Activated B cell treated with CpG ODN at 0.5 μM for 24 hours (primary cell): ENCODE measurements at places on chromosomes 4 and X. TPM values are rescaled to one million over a fixed set of nuclear protein-coding genes. Genes with fewer than 3 reads are reported as not detected.
A peak's percentile ranks its signal among the peaks of the same experiment; 100 is the strongest.

- no peak overlapping the region for H3K27ac ChIP-seq
- DNase-seq: no peak
- no peaks in the 10 kb centered on the region for H3K27me3 ChIP-seq
- H3K36me3 ChIP-seq: no peaks in the 10 kb centered on the region
- no peak overlapping the region for H3K4me3 ChIP-seq
These were observed 6.2 kb upstream of the OSTC start for GRCh38 chr4:108644237-108644636.

GRCh38 chr4:24768604-24769003 is 26.8 kb upstream of the SOD3 start:
- H3K4me1 ChIP-seq: no peaks in the 10 kb centered on the region
- H3K4me3 ChIP-seq: no peak overlapping the region
- no peaks in the 10 kb centered on the region for H3K36me3 ChIP-seq
- no peak for DNase-seq

- no peak for DNase-seq
- no peaks in the 10 kb centered on the region for H3K4me1 ChIP-seq
- H3K36me3 ChIP-seq: peaks cover 4% of the 10 kb centered on the region
- no peak overlapping the region for H3K4me3 ChIP-seq
- no peaks in the 10 kb centered on the region for H3K27me3 ChIP-seq
These were observed 119.2 kb downstream of the SCLT1 start for GRCh38 chr4:128974136-128974581.

DNA sequence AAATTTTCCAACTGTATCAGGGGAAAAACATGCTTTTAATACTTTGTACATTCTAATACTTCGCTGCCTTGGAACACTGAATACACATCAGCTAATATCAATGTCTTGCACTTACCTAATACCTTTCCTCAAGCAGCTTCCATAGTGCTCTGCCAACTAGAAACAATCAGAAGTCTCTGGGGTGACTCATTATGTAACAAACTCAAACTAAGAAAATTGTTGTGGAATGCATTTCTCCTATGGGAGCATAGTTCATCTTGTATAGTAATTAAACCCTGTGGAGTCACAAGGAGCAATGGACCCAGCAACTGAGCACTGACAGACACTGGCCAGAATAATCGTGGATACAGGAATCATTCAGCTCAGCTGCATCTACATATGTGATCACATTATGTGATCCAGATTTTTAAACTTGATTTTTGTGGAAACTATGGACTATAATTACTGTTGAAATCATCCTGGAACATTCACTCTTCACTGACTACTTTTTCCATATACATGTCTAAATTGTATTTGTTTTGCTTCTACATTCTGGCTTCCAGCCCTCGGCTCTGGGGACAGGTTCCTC is 496.9 kb downstream of the TMA16 start:
- H3K4me3 ChIP-seq: no peak overlapping the region
- no peaks in the 10 kb centered on the region for H3K36me3 ChIP-seq
- H3K27me3 ChIP-seq: peaks cover 3% of the 10 kb centered on the region
- no peak for DNase-seq
- no peak overlapping the region for H3K27ac ChIP-seq
- H3K4me1 ChIP-seq: no peaks in the 10 kb centered on the region

- DNase-seq: no peak
- H3K27me3 ChIP-seq: no peaks in the 10 kb centered on the region
- no peak overlapping the region for H3K27ac ChIP-seq
- H3K4me1 ChIP-seq: no peaks in the 10 kb centered on the region
- H3K36me3 ChIP-seq: no peaks in the 10 kb centered on the region
These were observed 759.6 kb downstream of the GRID2 start for GRCh38 chr4:93063325-93063724.

- no peak overlapping the region for H3K4me3 ChIP-seq
- no peak overlapping the region for H3K27ac ChIP-seq
- H3K4me1 ChIP-seq: no peaks in the 10 kb centered on the region
- no peaks in the 10 kb centered on the region for H3K36me3 ChIP-seq
These were observed 107.9 kb downstream of the COMMD8 start for GRCh38 chr4:47355568-47355967.

GRCh38 chr4:55038176-55038890 is 87.1 kb downstream of the KDR start:
- DNase-seq: no peak
- no peaks in the 10 kb centered on the region for H3K27me3 ChIP-seq
- no peaks in the 10 kb centered on the region for H3K4me1 ChIP-seq
- no peaks in the 10 kb centered on the region for H3K36me3 ChIP-seq
- no peak overlapping the region for H3K27ac ChIP-seq

- H3K4me1 ChIP-seq: no peaks in the 10 kb centered on the region
- no peak overlapping the region for H3K4me3 ChIP-seq
- no peaks in the 10 kb centered on the region for H3K27me3 ChIP-seq
- H3K27ac ChIP-seq: no peak overlapping the region
These were observed 250.6 kb downstream of the USP46 start for GRCh38 chr4:52408471-52408870.

GRCh38 chr4:30056016-30056766 is 664.0 kb upstream of the PCDH7 start:
- H3K27ac ChIP-seq: no peak overlapping the region
- no peak for DNase-seq
- no peaks in the 10 kb centered on the region for H3K4me1 ChIP-seq
- H3K4me3 ChIP-seq: no peak overlapping the region
- no peaks in the 10 kb centered on the region for H3K36me3 ChIP-seq
- no peaks in the 10 kb centered on the region for H3K27me3 ChIP-seq

DKK2 gene
- not detected in 2 replicates for total RNA-seq

TMEM47 gene
- not detected in 2 replicates for total RNA-seq

SHROOM2 gene
- not detected in 2 replicates for total RNA-seq

- DNase-seq: no peak
- no peak overlapping the region for H3K4me3 ChIP-seq
- H3K27ac ChIP-seq: no peak overlapping the region
- no peaks in the 10 kb centered on the region for H3K27me3 ChIP-seq
- H3K4me1 ChIP-seq: no peaks in the 10 kb centered on the region
These were observed 108.1 kb downstream of the ATG4A start for GRCh38 chrX:108199691-108200090.

GRCh38 chr4:36516522-36517095 is 235.2 kb downstream of the DTHD1 start:
- no peaks in the 10 kb centered on the region for H3K36me3 ChIP-seq
- H3K4me1 ChIP-seq: no peaks in the 10 kb centered on the region
- no peak overlapping the region for H3K4me3 ChIP-seq
- no peak for DNase-seq

GRCh38 chrX:153725039-153725831 is 579 bp downstream of the ABCD1 start:
- no peak for DNase-seq
- peak overlapping the region; percentile 70 for H3K4me3 ChIP-seq
- H3K4me1 ChIP-seq: peaks cover 48% of the 10 kb centered on the region
- no peak overlapping the region for H3K27ac ChIP-seq
- peaks cover 16% of the 10 kb centered on the region for H3K36me3 ChIP-seq

GRCh38 chr4:184317234-184317918 is 99.7 kb upstream of the ENPP6 start:
- H3K27ac ChIP-seq: peak overlapping the region; percentile 98
- H3K4me1 ChIP-seq: peaks cover 83% of the 10 kb centered on the region
- peak overlapping the region; percentile 52 for H3K4me3 ChIP-seq
